T-helper 17 cell (primary cell): ENCODE measurements at places on chromosomes 11 and 22.

GRCh38 chr11:35145271-35145670 lies 6.3 kb downstream of the CD44 start:
- DNase-seq = no peak

DNA sequence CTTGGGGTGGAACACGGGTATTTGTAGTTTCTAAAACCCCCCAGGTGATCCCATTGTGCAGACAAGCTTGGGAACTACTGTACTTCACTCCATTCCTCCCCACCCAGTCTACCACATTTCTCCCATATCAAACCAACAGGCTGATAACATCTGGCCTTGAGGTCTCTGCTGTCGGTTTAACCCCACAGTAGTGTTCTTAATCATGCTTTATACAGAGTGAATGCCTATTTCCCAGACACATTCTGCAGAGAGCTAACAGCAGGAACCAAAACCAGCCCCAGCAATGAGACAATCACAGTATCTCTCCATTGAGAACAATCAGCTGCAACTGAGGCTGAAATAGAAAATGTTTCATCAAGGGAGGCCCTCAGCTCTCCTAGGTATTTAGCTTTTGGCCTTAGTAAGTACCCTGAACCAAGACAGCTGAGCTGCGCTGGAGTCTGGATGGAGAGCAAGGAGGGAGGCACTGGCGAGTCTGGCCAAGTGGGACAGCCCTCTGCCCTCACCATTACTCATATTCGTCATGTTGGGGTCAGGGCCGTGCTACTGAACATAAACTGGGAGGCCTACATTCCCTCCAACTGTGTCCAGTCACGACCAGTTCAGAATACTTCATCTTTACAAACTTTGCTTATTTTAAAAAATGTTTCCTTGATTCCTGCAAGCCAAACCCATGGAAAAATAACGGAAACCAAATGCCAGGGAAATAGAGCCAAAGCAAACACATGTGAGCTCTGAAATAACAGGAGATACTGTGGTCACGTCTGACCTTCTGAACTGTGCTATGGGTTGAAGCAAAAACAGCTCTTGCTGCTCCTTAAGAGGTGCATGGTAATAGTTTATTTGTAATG lies 81.0 kb downstream of the CCDC34 start:
- DNase-seq = no peak

DNA sequence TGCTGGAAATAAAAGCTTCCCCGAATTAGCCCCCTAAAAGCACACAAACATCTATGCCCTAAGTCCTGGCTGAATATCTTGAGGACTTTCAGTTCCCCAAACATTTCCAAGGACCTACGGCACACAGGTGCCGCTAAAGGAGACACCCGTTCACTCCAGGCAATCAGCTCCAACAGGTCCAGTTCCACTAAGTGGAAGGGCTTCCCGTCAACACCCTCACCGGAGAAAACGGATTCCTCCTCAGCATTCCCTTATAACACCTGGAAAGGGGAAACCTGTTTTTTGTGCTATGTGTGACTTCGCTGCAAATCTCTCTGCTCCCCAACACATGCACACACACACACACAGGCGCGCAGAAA lies 3.9 kb downstream of the TENM4 start:
- no peak for DNase-seq

DNA sequence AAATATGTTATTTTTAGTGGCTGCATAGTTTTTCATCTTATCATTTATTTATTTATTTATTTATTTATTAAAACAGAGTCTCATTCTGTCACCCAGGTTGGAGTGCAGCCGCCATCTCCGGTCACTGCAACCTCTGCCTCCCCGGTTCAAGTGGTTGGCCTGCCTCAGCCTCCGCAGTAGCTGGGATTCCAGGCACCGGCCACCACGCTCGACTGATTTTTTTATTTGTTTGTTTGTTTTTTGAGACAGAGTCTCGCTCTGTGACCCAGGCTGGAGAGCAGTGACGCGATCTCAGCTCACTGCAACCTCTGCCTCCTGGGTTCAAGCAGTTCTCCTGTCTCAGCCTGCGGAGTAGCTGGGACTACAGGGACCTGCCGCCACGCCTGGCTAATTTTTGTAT lies 262.9 kb upstream of the DDI1 start:
- no peak for DNase-seq

DNA sequence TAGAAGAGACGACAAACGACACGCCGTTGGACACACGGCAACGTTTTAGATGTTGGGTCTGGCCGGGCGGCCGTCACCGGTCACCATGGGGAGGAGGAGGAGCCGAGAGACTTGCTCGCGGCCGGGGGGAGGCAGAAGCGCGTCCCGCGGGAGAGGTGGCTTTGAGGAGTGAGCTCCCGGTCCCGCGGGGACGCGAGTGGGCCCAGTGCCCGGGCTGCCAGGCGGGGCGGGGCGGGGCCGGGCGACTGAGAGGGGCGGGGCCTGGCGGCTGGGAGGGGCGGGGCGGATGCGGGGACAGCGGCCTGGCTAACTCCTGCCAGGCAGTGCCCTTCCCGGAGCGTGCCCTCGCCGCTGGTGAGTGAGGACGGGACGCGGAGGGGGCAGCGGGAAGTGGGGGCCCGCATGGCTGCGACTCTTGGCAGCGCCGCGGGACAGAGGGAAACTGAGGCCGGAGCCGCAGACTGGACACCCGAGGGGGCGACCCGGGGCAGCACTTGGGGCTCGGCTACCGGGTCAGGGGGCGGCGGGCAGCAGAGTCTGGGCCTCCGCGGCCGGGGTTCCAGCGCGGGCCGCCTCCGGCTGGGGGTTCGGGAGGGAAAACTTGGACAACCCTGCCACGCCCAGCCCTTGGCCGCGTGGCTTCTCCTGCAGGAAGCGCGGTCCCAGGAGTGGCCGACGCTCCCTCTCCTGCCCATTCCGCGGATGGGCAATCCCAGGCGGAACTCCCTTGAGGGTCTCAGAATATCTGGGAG lies at the start of gene TSPO:
Gene TSPO (plus strand): TSS at position 309 of the 752 bp plus-strand sequence. CDS start 7,680 bp downstream, outside the sequence.
- peak; percentile 69 for DNase-seq

DNA sequence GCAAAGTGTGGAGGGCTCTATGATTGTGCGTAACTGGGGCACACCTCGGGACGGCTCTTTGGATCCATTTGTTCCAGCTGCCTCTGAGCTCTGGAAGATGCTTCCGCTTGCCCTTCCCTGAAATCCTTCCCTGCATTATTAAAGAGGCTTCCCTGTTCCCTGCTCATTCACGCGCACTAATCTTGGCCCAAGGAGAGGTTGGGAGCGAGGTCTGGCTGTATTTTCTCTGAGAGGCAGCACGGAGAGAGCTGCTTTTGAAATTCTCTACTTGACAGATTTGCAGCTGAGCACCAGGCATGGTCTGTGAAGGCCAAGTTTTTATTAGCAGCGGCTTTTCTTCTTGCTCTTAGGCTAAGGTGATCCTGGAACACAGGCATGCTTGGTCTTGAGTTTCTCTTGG lies 94.8 kb upstream of the NTM start:
- DNase-seq = no peak

DNA sequence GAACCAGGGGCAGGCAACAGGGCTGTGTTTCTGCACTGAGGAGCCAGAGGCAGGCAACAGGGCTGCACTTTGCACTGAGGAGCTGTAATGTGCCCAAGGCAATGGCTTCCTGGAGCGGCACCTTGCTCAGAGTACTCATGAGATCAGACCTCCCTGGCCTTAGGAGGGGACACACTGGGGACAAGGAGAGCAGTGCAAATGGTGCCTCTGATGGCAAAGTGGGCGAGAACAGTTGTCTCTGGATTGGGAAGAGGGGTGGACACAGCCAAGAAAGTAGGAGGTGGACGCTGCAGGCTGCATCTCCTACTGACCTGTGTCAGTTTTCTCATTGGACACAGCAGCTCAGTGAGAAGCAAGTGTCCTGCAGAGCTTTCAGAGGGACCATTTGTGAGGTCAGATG lies 1443.3 kb downstream of the TBC1D22A start:
- DNase-seq = no peak
